Stimulated activated CD4-positive, alpha-beta T cell treated with anti-CD3 and anti-CD28 coated beads, Interleukin-1b, Interleukin-23, amount 100 ng/mL, for 24 hours (primary cell): ENCODE measurements at places on chromosomes 5 and 9.

DNA sequence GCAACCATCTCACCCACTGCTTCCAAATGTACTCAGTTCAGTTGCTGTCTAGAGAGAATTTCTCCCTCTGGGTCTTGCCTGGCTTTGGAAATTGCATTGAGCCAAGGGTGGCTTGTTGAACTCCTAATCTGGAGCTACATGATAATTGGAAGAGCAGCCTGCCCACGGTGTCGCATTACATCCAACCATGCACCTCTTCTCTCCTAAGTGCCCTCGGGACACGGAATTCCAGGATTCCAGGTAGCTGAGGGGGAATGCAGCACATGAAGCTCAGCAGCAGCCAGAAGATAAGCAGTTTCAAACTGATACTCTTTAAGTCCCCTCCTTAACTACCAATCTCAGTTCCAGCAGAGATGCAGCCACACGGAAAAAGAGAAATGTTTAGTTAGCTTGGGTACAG, 509.4 kb upstream of the KLF4 start:
- no peak for DNase-seq

DNA sequence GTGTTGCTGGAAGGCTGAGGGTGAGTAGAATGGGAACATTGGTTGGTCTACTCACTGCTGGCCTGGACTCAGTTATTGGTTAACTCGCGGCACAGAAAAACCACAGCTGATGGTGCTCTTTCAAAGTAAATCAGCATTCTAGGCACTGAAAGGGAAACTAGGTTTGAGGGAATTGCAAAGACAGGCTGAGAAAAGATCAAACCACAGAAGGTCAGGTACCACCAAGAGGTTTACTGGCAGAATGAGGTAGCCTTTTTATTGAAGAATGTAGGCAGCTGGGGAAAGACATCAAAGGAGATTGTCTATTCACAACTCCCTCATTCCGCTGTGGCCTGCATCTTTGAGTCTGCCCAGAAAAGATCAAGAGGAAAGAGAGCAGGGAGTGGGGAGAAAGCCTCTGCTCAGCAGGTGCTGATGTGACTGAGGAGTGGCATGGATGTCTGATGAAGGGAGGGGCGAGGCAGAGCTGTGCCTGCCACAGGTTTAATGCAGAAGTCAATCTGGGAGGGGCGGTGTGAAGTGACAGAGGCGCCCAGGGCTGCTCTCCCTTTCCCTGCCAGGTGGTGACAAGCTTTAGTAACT, 255.5 kb downstream of the MAN2A1 start:
- no peak for DNase-seq

GRCh38 chr9:14926941-14927624, 16.9 kb upstream of the FREM1 start:
- no peak for DNase-seq

DNA sequence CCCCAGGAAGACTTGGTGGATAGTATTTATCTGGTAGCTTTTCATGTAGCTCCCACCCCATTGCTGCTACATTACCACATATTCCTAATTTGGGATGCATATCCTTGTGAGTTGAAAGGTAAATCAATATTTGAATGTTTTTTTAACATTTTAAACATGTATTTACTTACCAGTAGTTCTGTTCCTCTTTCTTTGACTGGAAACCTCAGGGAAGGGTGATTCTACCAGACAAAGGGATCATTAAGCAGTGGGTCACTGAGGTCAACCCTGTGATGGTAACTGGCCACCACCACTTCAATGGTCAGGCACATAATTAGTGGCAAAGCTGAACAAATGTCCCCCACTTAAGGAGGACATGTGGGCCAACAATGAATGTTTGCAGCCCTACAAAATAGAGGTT, 27.2 kb upstream of the KLF9 start:
- DNase-seq = no peak
